ENCODE measurements at places on chromosomes 12 and 14.

DNA sequence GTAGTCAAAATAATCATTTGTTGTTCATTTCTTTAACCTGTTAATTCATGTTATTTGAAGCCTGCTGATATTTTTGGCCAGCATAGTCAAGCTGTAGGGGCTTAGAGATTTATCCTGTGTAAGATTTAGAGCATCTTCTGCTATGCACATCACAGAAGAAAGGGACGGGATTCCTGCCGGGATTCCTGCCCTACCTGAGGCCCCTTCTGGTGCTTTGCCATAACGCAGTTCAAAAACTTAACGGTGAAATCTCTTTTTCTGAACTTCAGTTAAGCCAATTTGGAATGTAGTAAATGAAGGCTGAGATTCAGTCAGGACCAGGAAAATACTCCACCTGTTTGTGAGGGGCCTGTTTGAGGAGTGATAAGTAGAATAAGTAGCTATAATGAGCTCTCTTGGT is 50.7 kb upstream of the TMEM260 start:
- DNase-seq: no peak

GRCh38 chr12:29510591-29511185 is 13.2 kb upstream of the OVCH1 start:
- DNase-seq: no peak

GRCh38 chr12:115355301-115355700 is 671.3 kb upstream of the TBX3 start:
- DNase-seq: no peak

DNA sequence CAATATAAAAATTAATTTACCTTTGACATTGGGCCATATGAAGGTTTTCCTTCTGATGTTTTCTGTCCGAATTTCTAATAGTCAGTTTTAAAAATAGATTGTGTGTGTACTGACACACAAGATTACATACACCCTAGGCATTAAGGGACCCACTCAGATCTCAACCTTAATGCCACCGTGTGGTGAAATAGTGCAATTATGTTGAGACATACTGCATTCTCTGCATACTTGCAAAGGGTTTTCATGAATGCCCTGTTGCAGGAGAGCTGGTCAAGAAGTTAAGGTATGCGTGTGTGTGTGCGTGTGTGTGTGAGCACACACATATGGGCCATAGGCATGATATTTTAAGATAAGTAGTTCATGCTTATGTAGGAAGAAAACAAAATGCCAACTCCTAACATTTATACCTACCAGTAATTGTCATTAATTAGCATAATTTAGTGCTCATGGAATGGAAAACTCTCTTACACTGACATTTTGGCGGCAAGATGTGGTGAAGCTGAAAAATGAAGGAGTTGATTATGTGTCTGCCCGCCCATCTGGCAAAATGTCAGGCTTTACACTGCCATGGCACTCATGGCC is 58.8 kb downstream of the PIK3C2G start:
- peak; percentile 57 for DNase-seq

GRCh38 chr14:69175130-69175529 is 16.2 kb upstream of the EXD2 start:
- DNase-seq: no peak

DNA sequence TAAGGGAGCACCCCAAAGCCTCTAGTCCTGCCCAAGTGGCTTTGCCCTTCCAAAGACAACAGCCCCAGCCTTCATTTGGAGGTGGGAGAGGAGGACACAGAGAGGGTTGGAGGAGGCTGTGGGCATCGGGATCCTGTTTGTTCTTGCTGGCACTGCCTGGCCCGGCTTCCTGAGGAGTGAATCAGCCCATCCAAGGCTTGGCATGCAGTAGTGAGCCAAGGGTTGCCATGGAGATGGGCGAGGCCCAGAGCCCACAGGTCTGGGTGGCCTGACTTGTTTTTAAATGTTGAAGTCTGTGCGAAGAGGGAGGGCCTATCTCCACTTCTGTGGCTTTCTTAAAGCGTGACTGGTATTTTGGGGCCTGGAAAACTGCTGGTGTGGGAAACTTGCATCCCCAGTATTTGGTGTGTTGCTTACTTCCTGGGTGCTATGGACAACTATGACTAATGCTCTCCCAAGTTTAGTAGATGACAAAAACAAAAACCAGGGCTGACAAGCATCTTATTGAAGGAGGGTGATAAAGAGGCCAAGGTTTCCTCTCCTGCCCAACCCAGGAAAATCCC is 15.8 kb downstream of the CD9 start:
- DNase-seq: peak; percentile 85

- DNase-seq: no peak
Measured at GRCh38 chr12:46926526-46926925, 100.7 kb upstream of the SLC38A4 start.

Measured in foreskin melanocyte (primary cell).